Umbilical cord (tissue), 2 donors: ENCODE measurements at places on chromosomes 13 and 19.
A peak's percentile ranks its signal among the peaks of the same experiment; 100 is the strongest.

DNA sequence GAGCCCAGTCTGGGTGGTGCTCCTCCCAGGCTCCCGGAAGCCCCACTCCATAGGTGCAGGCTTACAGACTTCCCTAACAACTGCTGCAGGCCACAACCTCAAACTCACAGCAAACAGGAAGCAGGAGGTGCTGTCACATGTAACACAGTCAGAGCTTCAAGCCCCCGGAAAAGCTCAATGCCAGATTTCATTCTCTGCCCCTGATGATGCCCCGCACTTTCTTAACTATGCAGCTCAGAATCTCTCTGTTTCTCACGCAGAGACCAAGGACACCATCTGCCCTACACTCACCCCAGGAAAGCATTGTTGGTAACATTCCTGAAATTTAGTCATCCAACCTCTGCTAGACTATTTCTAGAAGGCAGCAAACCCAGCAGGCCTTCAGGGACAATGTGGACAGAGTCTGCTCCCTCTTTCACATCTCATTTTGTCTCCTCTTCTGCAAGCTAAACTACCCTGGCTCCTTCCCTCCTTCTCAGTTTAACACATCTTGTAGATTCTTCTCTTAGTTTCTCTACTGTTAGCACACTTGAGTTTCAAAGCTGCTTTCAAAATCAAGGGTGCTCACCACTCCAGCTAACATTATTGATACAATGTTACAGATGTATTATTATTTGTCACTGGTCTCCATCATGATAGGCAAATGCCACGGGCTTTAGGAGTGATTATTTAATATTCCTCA is 162.5 kb downstream of the KCTD12 start:
- peak; percentile 65 for DNase-seq

- no peak for DNase-seq
Measured at GRCh38 chr13:36555151-36555986, 118.5 kb upstream of the SERTM1 start.

- no peak for DNase-seq
Measured at GRCh38 chr13:98398581-98398980, 178.3 kb downstream of the STK24 start.

DNA sequence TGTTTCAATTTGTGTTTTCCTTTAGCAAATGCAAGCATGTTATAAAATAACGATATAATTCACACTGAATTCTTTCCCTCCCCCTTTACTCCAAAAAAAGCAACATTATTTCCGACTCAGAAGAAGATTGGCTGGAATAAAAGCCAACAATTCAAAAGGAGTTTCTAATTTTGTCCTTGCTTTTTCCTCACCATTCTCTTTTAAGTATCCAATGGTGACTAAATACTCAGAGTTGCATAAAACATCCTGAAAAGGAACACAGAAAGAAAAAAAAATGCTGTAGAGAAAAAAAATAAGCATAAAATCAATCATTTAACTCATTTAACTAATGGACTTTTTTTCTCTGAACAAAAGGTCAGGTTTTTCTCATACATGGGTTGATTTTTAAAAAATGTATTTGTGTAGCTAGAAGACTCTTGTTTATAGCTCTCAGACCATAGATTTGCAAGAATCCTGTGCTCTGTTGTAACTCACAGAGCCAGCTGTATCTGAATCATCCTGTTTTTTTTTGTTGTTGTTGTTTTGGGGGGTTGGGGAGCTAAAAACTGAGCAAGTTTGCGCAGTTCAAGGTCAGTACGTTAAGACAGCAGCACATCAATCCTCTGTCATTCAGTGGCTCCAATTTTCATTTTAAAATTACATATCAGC is 108.1 kb downstream of the PCDH17 start:
- peak; percentile 21 for DNase-seq

DNA sequence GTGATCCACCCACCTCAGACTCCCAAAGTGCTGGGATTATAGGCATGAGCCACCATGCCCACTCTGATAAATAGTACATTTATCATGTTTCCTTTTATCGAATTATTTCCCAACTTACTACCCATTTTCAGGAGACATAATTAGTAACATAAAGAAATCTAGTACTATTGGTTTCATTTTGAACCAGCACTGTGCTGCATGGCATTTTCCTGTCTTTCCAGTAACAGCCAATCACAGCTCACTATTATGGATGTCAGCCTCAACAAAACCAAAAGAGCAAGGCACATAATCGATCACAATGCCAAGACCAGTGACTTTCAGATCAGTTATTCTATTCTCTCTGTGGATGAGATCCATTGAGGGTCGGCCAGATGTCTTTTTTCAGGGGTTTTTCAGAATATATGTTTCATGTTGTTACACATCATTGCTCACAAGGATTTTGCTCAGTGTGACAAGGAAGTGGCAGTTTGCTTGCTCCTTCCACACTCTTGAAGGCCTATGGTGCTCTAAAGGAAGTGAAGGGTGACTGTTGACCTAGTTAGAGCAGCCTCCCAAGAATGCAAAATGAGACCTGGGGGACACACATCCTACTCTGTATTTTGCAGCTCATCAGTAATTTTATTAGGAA is 233.4 kb downstream of the KCNRG start:
- no peak for DNase-seq

GRCh38 chr13:113616281-113616906 is 31.8 kb downstream of the TFDP1 start:
- DNase-seq, result peak; percentile 19

DNA sequence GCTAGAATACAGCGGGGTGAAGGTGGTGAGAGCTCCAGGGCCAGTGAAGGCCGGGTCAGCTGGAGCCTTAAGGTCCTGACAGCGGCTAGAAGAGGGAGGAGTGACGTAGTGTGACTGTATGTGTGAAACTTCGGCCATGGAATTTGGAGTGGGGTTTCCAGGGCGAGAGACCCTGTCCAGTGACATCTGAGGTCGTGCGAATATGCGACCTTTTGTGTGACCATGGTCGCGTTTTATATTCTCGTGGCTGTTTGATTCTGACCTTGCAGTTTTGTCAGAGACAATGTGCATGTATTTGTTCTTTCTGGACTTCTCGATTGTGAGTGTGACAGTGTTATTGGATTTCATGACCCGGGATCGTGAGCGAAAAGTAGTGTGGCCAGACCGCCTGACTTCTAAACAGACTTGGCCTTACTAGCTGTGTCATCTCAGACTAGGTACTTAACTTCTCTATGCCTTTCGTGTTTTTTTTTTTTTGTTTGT is 405 bp upstream of the ZNF569 start:
- DNase-seq, result no peak

DNA sequence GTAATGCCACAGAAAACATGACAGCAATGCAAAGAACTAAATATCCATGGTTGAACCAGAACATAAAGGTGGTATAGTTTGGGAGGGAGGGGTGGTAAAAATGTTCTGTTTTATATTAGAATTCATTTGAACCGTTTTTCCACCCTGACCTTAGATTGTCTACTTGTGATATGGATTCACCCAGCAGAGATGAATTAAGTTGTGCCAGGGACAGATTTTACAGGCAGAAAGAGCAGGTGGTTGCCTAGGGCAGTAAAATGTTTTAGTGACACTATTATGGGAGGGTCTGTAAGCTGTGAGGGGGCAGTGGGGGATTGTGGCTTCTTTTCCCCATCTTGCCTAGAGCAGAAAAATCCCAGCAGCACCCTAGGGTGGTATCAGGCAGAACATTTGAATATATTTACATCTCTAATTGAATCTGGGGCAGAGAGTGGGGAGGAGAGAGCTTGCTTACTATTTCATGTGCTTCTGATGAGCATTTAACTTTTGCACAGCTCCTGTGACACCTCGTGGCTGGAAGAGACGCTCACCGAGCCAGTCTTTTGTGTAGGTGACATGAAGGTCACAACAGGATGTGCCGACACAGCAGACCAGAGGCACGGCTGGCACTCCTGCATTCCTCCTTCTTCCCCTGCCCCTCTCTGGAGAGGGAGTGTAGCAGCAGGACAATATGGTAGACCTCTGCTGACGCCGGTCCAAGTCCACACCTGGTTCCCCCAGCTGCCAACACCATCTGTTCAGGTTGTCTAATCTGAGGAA is 452.3 kb downstream of the IRS2 start:
- no peak for DNase-seq

- DNase-seq, result no peak
Measured at GRCh38 chr19:45046355-45046754, 7.5 kb downstream of the CLASRP start.
